ENCODE measurements at places on chromosomes 12 and 14.

DNA sequence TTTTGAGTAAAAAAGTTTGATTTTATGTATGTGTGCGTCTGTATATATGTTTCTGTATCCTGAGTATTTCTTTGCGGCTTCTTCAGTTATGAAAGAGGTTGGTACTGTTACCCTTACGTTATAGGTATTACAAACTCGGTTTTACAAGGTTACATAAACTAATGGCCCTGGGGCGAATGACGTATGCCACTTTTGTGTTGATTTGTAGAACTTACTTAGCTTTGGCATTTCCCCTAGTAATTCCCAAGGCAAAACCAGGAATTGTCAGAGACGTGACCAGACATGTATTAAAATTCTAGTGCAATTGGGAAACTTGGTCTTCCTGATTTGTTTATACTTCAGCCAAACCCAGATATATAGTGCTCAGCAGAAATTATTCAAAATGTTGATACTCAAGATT is 93.3 kb downstream of the DUSP16 start:
- DNase-seq: no peak

DNA sequence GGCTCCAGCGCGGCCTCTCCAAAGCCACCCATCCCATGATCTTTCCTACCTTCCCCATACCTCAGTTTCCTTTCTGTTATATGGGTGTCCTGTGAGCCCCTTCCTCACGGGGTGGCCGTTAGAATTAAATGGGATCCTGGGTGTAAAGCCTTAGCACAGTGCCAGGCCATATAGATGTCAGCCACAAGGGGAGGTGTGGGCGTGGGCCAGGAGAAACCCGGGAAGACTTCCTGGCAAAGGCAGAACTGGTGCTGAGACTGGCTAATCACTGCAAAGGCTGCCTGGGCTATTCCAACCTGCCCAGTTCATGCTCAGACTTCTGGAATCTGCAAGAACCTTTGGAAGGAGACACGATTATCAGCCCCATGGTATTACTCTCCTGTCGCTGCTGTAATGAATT is 11.0 kb upstream of the NCOR2 start:
- DNase-seq: no peak

DNA sequence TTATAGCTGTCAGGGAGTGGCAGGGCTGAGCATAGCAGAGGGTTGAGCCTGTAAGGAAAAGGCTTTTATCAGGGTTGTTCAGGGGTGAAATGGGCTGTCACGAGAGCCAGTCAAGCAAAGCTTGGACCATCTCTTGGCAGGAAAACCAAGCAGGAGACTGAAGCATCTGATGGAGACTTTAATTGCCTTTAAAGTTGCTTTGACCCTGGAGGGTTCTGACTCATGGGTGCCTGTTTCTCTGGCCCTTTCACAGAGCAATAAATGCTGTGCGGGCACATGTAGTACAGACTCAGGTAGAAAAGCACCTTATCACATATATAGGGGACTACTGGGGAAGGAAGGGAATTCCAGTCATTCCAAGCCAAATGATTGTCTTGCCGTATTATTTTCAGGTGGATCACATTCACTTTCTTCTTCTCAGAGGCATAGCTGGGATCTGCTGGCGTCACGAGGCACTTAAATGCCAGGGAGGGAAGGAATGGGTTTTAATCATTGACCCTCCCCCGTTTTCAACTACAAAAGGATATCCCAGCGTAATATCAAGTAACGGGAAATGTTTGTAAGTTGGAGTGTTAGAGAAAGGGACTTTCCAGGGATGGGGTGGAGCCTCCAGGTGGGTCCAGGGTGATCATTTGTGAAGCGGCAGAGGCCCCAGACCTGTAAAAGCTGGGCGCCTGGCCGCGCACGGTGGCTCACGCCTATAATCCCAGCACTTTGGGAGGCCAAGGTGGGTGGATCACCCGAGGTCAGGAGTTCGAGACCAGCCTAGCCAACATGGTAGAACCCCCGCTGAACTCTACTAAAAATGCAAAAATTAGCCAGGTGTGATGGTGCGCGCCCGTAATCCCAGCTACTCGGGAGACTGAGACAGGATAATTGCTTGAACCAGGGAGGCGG is 34.9 kb downstream of the PLEKHD1 start:
- DNase-seq: no peak

DNA sequence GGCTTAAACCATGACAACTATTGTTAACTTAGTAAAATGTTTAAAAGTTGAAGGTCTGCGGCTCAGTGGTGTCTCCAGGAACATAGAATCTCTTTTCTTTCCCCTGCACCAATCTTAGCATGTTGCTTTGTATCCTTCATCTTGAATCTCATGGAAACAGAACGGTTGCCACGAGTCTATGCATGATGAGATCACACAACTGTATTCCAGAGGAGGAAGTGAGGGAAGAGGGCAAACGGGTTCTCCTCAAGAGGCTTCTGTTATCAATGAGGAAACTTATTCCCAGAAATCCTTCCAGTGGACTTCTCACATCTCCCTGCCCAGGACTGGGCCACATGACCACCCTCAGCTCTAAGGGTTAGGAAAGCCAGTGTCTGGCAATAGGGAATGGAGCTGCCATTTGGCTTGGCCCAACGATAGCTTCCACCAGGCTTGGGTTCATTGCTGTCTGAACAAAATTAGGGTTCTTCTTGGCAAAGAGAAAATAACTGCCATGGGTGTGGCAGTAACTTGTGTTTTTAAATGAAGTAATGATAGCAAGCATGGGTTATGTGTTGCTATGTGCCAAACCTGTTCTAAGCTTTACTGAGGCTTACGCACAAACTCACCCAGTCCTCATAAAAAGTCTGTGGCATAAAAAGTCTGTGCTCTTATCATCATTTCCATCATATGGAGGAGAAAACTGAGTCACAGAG is 17.4 kb downstream of the PLXNC1 start:
- no peak for DNase-seq

DNA sequence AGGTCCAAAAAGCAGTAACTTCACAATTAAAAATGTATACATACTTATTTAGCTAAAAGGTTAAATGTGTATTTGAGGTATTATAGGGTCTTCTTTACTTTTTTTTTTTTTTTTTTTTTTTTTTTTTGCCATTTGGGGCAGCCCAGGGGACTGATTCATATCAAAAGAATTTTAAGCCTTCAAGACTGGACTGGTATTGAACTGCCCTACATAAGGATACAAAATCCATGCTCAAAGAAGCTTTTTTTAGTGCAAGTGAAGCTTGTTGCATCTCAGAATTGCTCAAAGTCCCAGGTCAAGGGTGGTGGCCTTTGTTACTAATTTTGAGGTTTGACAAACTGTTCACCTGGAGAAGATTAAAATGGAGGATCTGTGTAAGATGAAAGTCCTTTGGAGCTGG is 124.0 kb downstream of the APAF1 start:
- DNase-seq: no peak

DNA sequence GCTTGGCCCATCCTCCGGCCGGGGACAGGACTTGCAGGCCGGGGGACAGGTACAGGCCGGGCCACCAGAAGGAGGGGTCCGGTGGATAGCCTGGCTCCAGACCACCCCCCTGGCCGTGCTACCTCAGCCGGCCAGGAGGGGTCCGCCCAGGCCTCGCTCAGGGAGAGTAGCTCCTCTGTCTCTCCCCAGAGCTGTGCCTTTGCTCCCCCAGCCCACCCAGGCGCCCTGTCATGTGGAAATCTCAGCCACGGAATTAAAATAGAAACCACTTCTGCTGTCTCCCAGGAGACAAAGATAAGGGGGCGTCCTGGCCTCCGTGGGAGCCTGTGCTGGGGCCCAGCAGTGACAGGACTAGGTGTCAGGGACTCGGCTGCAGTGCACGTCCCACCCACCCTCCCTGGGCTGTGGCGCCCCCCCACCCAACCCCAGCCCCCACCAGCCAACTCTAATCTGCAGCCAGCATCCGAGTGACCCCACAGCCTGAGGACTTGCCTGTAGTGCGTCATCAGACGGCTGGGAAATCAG is 3.3 kb upstream of the CRIP2 start:
- no peak for DNase-seq

- no peak for DNase-seq
Measured at GRCh38 chr12:68118096-68118755, 41.3 kb downstream of the IFNG start.

DNA sequence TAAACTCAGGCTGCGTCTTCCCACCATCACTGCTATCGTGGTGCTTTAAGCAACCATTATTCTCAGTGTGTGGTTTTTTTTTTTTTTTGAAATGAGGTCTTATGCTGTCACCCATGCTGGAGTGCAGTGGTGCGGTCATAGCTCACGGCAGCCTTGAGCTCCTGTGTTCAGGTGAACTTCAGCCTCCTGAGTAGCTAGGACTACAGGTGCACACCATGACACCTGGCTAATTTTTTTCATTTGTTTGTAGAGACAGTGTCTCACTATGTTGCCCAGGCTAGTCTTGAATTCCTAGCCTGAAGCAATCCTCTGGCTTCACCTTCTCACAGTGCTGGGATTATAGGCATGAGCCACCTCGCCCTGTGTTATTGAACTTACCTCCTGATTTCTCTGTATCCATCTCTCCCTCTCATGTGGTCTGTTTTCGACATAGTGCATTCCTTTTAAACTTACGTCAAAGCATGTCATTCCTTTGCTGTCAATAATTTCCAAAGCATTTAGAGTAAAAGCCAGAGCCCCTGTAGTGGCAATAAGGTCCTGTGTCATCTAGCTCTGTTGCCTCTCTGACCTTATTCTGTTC is 255.5 kb downstream of the SNAPC1 start:
- DNase-seq: no peak

DNA sequence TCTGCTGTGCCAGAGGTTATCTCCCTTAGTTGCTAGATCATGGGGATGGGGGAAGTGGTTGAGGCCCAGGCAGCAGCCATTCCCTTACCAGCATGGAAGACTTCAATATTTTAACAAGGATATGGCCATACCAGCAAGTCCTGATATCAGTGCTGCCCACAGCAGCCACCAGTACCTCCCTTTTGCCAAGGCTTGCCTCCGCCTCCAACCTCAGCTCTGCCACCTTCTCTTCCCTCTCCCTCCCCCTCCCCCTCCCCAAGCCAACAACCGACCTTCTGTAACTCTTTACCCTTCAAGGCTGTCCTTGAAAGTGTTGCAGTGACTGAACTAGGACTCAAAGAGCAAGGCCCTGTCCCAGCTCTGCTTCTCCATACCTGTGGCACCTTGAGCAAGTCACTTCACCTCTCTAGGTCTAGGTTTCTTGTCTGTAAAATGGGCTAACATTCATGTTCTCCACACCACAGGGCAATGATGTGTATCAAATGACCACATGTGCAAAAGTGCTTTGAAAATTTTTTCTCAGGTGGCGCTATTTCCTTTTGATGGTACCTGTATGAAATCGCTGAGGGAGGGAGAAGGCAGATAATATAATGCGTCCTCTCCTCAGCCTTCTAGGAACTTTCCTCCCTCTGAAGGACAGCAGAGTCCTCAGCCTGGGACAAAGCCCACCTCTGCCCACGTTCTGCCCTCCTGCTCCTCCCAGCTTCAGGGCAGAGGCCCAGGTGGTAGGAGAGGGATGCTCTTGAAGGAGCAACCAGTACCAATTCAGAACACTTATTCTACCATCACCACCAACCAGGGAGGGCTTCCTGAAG is 14.7 kb downstream of the PLEKHG6 start:
- DNase-seq: no peak

DNA sequence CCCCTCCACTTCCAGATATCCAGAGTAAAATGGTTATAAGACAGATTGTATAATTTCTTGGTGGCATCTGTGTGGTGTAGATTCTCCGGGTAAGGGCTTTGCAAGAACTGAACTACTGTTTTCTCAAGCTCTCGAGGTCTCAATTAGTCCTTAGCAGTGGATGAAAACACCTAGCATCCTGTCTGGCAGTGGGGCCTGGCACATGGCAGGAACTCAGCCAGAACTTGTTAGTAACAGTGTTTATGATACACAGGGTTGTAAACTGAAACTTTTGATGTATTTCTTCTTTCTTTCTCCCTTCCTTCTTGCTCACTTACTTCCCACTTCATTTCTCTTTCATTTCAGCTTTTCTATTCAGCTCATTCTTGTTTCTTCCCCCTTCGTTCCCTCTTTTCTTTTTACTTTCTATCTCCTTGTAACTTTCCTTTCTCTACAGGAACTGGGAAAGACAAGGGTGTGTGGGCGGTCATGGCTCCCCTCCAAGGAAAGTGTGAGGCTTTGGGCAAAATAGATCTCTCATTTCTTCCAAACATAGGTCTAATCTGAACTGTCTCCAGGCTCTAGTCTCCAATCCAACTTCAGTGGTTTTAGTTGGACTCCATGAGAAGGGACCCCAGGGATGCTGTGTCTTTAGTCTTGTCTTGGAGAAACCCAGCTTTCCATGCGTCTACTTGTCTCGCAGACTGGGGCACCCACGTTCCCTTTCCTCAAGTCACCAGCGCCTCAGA is 159.7 kb downstream of the PAH start:
- peak; percentile 75 for DNase-seq

DNA sequence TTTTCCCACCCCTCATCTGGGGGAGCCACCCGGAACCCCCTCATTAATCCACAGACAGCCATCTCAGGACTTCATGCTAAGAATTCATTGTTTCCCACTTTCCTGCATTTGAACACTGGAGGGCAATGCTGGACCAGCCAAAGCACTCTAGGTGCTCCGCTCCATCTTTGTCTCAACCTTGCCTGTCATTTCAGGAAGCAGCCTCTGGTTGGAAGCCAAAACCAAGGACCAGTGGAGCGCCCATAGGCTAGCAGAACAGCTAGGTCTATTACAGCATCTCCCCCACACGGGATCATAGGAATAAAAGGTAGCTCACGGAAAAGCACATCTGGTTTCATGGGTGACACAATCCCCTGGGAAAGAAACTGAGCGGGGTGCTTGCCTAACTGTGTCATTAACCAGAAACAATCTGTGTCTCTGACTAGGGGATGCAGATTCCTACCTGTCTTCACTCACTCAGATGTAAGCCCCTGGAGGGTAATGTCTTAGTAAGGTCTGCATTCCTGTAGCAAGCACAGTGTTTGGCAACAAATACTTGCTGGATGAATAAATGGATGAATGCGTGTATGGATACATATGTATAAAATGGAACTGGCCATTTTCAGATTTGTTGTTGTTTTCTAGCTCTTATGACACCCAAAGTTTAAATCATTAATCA is 197.0 kb downstream of the DAD1 start:
- DNase-seq: peak; percentile 41

DNA sequence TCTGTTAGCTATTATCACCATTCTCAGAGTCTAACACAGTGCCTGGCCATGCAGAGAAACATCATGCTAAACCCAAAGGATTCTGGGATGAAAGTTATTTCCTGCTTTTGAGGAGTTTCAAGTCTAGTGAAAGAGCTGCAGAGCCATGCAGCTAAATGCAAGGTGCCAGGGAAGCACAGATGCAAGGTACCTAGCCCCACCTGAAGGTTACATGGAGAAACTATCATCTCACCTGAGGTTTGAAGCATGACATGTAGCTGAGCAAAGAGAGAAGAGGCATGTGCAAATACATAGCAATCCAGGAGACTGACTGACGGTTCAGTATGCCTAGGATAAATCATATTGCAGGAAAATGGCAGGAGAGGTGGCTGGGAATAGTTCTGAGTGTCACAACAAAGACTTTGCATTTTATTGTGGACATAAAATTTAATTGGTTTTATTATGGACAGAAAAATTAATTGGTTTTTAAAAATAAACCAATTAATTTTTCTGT is 170.4 kb downstream of the PRKD1 start:
- DNase-seq: no peak

GRCh38 chr12:12810553-12811021 is 2.6 kb upstream of the DDX47 start:
- no peak for DNase-seq

GRCh38 chr14:54192610-54193009 is 204.2 kb upstream of the CDKN3 start:
- no peak for DNase-seq

GRCh38 chr12:131928080-131928710 is 881 bp upstream of the PUS1 start:
- no peak for DNase-seq

- DNase-seq: no peak
Measured at GRCh38 chr12:38391007-38391406, 74.4 kb downstream of the ALG10B start.

GRCh38 chr12:53160673-53161072 is 19.8 kb upstream of the ZNF740 start:
- DNase-seq: no peak

Data from muscle of arm (tissue), 14 donors.